ENCODE measurements at places on chromosomes 12 and 14. TPM values are rescaled to one million over a fixed set of nuclear protein-coding genes. Genes with fewer than 3 reads are reported as not detected.

MYO1A gene
- total RNA-seq = 0.29 TPM

CCDC184 gene
- total RNA-seq = 2.7 TPM

MORN3 gene
- 0.17 TPM for total RNA-seq

KRT82 gene
- not detected for total RNA-seq

FOXA1 gene
- total RNA-seq = 5.1 TPM

NTF3 gene
- total RNA-seq = not detected

SIX6 gene
- not detected for total RNA-seq

SLC6A12 gene
- total RNA-seq = 0.68 TPM

MAP4K5 gene
- 27.6 TPM for total RNA-seq

HOXC11 gene
- total RNA-seq = 0.90 TPM

TC2N gene
- total RNA-seq = 0.77 TPM

TNFRSF1A gene
- 805 TPM for total RNA-seq

RNASE3 gene
- total RNA-seq = not detected

ZFYVE1 gene
- 10.7 TPM for total RNA-seq

DPF3 gene
- 0.13 TPM for total RNA-seq

AMDHD1 gene
- 3.0 TPM for total RNA-seq

P3H3 gene
- 29.0 TPM for total RNA-seq

C12orf54 gene
- total RNA-seq = not detected

CMA1 gene
- total RNA-seq = not detected

All from A549 treated with Hydrocortisone at 1 μM for 4 hours (cell line).